ENCODE measurements at places on chromosomes 6 and 20.
A peak's percentile ranks its signal among the peaks of the same experiment; 100 is the strongest.

GRCh38 chr6:15132167-15132566, 113.7 kb upstream of the JARID2 start:
- peak; percentile 33 for DNase-seq

- no peak for DNase-seq
Observed at GRCh38 chr6:35068206-35068605, 72.9 kb downstream of the TCP11 start.

DNA sequence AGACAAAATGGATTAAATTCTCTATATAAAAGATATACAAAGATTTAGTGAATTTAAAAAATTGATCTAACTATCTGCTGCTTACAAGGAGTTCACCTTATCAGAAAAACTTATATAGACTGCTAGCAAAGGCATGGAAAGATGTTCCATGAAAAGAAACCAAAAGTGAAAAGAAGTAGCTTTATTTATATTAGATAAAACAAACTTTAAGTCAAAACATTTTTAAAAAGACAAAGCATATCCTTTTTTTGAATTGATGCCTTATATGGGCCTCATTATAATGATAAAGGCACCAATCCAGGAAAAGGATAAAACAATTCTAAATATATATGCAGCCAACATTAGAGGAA, 334.2 kb downstream of the MEI4 start:
- DNase-seq: no peak

DNA sequence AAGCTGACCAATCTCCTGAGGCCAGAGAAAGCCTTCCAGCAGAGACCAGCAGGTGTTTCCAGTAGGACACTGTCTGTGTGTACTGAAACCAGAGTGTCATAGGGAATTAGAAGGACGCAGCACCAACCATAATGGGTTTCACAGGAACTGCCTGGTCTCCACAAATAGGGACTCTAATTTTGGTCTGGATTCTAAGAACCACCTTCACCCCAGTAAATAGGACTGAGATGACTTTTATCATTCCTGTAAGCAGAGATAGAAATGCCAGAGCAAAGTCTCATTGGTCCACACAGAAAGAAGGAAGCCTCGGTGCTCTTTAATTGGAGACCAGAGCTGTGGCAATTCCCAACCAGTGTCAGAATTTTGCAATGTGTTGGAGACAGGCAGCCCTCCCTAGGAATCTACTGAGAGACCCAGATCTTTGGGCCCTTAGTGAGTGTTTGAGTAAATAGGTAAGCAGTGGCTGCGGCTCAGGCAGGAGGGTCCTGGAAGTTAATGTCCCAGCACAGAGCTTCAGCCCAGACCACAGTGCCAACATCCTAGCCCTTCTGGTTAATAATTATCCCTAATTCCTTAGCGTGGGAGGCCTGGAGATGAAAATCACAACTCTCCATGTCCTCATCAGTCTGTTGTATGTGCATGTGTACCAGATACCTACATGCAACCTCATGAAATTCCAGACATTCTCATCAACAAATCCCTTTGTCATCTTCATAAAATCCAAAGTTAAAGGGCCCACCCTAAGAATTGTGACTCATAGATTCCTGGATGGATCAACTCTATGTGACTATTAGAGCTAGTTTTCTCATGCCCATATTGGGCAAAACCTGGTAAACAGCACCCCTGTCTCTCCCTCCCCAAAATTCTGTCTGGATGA, 81.2 kb downstream of the UNC5CL start:
- DNase-seq: peak; percentile 44

GRCh38 chr6:72616406-72617015, 5.4 kb upstream of the KCNQ5 start:
- DNase-seq: peak; percentile 42

DNA sequence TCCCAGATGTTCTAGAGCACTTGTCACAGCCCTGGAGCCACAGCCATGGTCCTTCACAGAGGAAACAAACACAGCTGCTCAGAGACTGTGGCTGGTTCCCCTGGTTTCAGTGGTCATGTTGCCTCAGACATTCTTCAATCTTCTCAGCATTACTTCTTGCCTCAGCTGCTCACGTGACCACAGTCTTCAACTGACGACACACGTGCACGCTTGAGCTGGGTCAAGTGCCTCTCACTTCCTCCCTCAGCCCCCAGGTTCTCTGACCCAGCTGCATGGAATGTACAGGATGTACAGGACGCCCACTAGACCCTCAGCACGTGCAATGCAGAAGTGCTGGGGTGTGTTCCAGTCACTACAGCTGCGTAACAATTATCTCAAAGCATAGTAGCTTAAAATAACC, 159.8 kb upstream of the GGTLC1 start:
- no peak for DNase-seq
